NCI-H1048 (cell line): ENCODE measurements at places on chromosomes 3 and 15.

DNA sequence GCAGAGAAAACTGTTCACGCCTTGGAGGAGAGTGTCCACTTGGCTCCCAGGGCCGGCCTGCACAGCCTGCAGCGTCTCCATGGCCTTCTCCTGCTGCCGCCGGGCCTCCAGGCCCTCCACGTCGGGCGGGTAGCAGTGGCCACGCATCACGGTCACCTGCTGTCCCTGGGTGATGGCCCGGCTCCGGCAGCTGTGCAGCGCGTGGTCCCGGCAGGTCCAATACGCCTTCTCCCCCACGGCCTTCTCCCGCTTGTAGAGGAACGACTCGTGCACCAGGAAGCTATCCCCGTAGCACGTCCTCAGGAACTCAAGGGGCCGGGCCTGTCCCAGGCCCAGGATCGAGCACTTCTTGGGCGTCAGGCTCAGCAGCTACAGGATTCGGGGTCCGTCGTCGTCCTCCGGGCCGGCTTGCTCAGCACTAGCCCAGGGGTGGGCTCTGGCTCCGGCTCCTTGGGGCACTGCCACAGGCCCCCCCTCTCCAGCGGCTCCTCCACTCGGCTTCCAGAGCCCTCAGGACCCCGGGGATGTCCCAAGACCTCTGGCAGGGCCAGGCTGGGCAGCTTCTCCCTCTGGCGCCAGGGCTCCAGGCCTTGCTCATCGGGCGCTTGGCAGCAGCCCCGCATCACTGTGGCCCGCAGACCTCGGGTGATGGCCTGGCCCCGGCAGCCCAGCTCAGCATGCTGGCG lies 83.6 kb upstream of the FXR1 start:
- DNase-seq, result no peak

DNA sequence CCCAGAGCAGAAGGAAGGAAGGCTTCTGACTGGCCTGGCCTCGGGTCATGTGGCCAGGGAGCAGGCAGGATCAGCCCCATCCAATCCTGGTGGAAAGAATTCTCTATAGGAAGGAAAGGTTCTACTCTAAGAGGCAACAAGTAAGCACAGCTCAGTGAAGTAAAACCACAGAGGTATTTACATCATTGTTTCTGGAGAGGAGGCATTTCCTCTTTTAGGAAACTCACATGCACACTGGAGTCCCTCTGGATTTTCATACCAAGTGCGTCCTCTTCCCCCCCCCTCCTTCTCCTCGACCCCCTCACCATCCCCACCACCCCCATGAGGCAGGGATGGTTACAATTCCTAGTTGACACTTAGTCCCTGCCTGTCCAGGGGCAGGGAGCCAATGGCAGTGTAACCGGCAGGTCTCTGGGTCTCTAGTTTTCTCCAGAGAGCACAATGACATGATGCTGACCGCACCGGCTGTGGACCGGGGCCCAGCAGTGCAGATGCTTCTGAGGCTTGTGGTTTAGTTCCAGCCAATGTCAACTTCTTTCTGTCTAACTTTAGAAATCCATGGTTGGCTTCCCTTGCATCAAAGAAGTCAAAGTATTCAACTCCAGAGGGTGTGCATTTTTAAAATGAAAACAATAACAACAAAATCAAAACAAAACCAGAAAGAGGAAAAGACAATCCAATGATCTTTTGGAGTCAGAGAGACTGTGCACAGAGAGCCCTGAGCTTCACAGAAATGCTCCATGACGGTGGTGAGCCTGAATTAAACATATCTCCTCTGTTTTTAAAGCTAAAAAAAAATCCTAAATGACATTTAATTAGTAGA lies 230.3 kb upstream of the TLE3 start:
- DNase-seq, result no peak

- DNase-seq, result no peak
Observed at GRCh38 chr15:71596672-71597071, 213.7 kb upstream of the NR2E3 start.

- DNase-seq, result no peak
Observed at GRCh38 chr3:86814918-86815655, 175.9 kb downstream of the VGLL3 start.

- DNase-seq, result no peak
Observed at GRCh38 chr3:196357905-196358304, 19.7 kb upstream of the TM4SF19 start.

GRCh38 chr3:176939022-176939817 lies 258.1 kb downstream of the TBL1XR1 start:
- DNase-seq, result peak; percentile 79

DNA sequence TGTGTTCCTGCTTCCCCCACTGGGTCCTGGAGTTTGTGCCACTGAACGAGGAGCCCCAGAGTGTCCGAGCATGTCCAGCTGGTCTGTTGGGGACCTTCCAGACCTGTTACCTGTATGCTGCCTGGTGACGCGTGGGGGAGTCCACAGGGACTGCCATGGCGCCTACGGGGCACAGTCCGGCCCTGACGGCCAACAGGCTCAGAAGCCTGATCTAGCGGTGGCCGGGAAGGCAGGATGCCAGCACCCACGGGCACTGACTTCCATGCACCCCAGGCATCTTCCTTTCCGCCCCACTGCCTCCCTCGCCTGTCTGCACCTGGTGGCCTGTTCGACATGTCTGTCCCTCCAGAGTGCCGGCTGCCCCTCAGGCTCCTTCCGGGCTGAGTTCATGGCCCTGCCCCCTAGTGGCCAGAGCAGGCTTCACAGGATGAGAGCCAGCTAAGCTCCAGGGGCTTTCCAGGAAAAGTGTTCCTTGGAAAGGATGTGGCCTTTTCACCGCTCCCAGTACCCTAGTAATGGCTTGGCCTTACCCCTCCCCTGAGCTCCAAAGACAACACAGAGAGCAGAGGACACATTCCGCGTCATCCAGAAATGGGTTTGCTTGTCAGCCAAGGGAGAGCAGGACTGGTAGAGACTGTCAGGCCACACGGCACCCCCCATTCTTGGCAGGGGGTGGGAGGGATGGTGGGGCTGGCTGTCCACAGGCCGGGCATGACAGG lies 35.7 kb downstream of the NGRN start:
- DNase-seq, result no peak

- no peak for DNase-seq
Observed at GRCh38 chr15:62749036-62749815, 293.3 kb upstream of the TPM1 start.

- DNase-seq, result no peak
Observed at GRCh38 chr15:41983621-41984571, 11.5 kb upstream of the EHD4 start.

- no peak for DNase-seq
Observed at GRCh38 chr3:192364316-192364715, 363.0 kb downstream of the FGF12 start.

- DNase-seq, result no peak
Observed at GRCh38 chr15:85821545-85821944, 26.8 kb upstream of the KLHL25 start.

GRCh38 chr3:56954125-56954524 lies 106.3 kb upstream of the SPATA12 start:
- DNase-seq, result no peak
